Hematopoietic multipotent progenitor cell (in vitro differentiated cells): ENCODE measurements at places on chromosomes 3 and 15.

DNA sequence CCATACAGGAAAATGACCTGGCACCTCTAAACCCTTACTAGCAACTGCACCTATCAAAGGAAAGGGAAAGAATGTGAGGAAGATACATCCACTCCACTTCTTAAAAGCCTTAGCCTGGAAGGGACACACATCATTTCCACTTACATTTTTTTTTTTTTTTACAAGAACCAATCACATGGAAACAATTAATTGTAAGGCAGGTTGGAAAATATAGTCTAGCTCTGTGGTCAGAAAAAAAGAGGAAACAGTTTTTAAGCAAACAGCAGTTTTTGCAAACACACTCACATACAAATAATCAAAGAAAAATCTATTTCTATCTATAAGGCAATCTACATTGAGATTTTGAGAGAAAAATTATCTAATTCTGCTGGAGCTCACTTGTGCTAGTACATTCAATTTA is 98.9 kb upstream of the SPRED1 start:
- DNase-seq = no peak

- DNase-seq = no peak
These were observed 16.5 kb upstream of the REC114 start for GRCh38 chr15:73426323-73426994.

DNA sequence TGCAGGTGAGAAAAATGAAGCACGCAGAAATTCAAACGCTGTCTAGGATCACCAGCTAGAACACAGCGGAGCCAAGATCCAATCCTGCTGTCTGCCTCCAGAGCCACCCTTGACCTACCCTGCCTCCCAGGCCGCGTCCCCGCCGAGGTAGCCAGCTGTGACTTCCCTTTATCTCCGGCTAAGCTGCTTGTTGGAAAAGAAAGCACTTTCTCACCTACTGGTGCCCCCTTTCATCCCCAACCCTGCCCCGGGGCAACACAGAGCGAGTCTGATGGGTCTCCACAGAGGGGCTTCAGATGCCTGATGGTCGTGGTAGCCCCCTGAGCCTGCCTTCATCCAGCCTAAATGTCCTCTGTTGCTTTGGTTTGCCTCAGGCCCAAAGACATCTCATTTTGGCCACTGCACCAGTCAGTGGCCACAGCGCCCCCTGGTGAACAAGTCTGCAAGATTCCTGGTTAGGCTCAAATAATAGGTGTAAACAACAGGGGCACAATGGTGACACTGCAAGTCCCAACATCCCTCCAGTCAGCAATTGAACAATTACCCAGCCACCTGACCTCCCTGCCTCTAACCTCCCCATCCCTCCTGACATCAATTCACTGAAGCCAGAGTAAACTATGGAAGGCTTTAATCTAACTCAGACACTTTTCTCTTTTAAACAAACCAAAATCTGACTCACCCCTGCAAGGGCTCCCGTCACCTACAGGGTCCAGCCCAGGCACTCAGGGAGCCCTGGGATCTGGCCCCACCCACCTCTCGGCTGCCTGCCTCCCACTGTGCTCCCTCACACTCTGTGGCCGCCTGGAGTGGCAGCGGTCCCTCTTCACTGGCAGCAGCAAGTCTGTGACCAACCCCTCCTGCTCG is 27.3 kb upstream of the BCL2L10 start:
- peak; percentile 65 for DNase-seq

GRCh38 chr3:7950890-7951289 is 550.7 kb upstream of the LMCD1 start:
- DNase-seq = no peak

DNA sequence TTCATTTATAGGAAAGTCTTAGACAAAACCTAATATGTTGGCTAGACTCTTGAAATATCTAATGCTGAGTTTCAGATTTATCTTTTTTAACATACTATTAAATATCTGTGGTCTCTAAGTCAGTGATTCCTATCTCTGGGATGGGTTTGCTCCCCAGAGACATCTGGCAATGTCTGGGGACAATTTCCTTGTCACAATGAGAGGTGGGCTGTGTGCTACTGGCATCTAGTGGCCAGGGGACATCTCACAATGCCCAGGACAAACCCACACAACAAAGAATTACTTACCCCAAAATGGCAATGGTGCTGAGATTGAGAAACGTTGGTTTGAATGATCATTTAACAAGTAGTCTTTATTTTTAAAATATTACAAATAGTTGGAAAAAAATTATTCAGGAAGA is 602.1 kb downstream of the MAGI1 start:
- peak; percentile 18 for DNase-seq

DNA sequence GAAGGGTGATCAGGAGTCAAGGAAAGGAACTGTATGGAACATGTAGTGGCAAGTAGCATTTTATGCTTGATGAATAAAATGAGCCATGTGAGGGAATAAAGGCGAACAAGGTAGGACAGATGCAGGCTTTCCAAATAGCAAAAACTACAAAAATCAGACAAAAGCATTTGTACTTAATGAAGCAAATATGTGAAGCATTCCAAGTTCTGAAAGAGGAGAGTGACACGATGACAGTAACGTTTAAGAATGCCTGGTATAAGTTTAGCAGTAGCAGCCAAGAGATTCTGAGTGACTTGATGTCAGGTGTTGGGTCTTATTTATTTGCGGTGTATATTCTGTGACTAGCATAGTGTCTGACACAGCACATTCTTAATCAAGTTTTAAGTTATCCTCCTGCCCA is 408.2 kb upstream of the RASGRP1 start:
- DNase-seq = no peak

DNA sequence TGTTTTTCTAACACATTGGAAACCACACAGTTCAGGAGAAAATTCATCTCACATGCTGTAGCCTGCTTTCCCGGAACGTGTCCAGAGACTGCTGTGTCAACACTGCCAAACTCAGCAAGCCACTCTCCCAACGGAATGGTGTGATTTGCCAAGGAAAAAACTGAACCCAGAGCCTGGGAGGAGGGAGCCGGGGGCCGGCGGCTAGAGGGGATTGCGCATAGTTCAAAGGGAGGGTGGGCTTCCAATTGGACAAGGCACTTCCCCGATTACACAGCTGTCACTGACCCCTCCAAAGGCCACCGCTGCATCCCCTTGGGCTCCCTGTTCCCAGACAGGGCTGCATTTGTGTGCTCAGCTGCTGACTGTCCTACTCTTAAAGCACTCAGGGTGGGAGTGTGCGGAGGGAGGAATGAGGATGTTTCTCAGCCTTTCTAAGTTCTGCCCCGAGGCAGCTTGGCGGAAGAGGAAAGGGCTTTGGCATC is 256.2 kb downstream of the ZNF621 start:
- DNase-seq = no peak

GRCh38 chr15:48962662-48963523 is 826 bp downstream of the SHC4 start:
- DNase-seq = no peak

DNA sequence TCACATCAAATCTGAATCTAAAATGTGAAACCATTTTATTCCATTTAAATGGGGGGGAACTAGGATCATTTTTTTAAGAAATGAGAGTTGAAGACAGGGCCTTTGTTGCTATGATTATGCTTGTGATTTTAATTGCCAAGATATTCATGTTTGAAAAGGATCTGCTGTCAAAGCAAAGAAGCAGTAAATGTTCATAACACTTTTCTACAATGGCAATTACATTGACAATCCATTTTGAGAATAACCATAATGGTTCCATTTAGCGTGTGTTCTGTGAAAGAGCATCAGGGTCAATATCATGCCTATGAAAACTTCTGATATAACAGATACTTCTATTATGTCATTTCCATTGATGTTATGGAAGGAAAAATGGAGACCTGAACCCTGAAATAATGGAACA is 745.8 kb upstream of the SGO1 start:
- no peak for DNase-seq

DNA sequence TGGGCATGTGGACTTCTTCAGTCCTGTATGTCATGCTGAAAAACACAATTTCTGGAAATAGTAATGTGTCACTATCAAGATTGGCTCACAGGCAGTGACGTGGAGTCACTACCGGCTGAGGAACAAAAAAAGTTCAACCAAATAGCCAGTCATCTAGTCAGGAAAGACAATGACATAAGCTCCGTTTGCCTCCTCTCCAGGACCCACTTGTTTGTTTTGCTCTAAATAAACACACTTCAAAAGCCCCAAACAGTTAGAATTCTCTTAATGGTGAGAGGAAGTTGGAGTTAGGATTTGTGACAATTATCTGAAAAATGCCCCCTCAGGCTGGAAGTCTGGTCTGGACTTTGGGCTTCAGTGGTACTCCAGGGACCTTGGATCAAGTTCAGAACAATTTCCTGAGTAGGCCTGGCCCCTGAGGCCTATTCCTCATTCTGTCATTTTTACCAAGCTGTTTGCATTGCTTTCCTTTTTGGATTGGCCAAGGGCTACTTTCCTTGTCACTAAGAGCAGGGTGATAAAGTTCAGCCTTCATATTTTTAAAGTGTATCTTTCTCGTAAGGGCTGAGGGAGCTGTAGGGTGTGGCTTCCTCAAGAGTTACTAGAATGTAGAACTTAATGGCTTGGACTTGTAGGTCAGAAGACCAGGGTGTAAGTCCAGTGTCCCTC is 98.9 kb downstream of the EOMES start:
- DNase-seq = no peak

- DNase-seq = no peak
These were observed 30.8 kb downstream of the SIN3A start for GRCh38 chr15:75420698-75421097.

DNA sequence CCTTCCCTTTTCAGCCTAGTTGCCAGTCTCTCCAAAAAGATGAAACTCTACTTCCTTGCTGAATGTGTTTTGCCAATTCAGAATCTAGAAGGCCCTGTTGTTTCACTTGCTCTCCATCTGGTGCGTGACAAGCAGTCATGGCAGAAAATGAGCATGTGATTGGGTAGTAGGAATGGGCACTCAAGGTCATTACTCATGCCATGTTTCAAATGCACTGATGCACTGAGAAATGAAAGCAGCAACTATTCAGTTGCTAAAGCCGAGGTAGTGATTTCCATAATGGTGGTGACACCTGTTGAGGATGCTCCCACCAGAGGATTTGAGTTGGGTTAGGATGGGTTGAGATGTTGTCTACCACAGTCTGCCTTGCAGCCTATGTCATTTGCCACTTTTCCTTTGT is 12.7 kb downstream of the ZBTB38 start:
- no peak for DNase-seq

GRCh38 chr3:194928831-194929577 is 243.3 kb downstream of the FAM43A start:
- no peak for DNase-seq

- DNase-seq = peak; percentile 27
These were observed 5.7 kb downstream of the EXOSC7 start for GRCh38 chr3:44981751-44982150.

DNA sequence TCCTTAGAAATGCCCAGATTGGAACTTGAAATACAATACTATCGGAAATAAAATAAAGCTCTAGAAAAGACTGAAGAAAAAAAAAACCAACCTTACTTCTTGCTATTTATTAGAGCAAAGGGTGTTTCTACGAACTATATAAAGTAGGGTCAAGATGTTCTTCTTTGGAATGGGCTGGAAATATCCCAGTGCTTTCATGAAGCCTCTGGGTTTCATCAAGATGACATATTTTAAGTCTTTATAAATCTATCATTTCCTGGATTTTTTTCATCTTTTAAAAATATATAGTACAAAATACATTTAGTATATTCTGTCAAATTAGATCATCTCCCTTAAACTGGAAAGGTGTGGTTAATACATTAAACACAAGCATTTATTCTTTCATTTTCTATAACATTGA is 978.8 kb downstream of the NAALADL2 start:
- DNase-seq = no peak

DNA sequence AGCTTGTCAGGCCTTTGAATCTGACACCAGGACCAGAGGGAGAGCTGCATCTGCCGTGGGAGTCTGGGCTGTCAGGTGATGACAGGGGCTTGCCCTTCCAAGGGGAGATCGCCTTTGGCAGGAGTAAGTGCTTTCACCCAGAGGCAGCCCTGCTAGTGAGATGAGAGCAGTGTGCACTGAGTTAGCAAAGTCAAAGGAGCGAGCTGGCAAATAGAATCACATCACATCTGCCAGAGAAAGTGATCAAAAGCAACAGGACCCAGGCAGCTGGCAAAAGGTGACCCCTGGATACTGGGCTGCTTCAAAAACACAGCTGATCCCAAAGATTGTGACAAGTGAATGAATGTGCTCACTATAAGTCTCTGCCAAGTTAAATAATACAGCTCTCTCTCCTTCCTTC is 36.1 kb upstream of the PYDC2 start:
- no peak for DNase-seq

GRCh38 chr3:32296251-32297204 is 58.0 kb downstream of the CMTM8 start:
- DNase-seq = peak; percentile 64

DNA sequence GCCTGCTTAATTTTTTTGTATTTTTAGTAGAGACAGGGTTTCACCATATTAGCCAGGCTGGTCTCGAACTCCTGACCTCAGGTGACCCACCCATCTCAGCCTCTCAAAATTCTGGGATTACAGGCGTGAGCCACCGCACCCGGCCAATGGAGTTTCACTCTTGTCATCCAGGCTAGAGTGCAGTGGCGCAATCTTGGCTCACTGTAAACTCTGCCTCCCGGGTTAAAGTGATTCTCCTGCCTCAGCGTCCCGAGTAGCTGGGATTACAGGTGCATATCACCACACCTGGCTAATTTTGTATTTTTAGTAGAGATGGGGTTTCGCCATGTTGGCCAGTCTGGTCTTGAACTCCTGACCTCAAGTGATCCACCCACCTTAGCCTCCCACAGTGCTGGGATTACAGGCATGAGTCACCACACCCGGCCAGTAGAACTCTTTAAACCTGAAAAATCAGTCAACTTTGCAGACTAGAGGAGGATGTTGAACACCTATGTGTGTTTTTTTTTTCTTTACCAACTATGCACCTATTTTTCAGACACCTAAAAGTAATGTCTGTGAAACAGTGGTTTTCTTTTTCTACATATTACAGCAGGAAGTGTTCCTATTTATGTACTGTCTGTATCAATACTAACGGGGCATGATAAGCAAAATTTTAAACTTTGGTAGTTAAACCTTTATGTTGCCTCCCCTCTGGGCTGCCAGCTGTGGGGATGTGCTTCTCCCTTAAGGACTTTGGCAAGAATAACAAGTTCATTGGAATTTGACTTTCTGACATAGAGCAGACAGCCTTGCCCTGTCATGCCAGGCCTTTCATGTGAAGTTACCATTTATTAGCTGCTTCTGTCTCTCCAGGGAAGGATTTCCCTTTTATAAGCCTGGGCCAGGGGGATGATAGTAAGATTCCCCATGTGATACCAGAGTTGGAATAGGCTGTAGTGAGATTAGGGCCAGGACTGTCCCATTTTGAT is 8.1 kb downstream of the ARIH2 start:
- no peak for DNase-seq

DNA sequence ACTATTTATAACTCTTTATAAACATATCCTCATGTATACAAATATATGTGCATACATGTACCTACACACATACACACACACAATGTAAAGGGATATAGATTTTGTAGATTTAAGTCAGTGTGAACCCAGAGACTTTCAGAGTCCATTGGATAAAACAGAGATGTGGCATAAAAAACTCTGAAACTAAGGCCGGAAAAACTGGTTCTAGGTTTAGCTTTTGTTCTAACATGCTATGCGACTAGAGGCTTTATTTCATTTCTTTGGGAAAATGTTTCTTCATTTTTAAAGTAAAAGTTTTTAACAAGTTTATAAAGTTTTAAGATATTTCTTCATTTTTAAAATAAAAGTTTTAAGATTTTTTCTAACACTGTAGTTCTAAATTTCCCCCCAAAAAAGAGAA is 36.7 kb downstream of the ZPLD1 start:
- DNase-seq = no peak

- no peak for DNase-seq
These were observed 14.5 kb downstream of the RBP1 start for GRCh38 chr3:139524841-139525636.
